Stimulated activated CD8-positive, alpha-beta memory T cell treated with anti-CD3 and anti-CD28 coated beads, Interleukin-7, amount 100 ng/mL, for 24 hours (primary cell): ENCODE measurements at places on chromosomes 11 and 22.

DNA sequence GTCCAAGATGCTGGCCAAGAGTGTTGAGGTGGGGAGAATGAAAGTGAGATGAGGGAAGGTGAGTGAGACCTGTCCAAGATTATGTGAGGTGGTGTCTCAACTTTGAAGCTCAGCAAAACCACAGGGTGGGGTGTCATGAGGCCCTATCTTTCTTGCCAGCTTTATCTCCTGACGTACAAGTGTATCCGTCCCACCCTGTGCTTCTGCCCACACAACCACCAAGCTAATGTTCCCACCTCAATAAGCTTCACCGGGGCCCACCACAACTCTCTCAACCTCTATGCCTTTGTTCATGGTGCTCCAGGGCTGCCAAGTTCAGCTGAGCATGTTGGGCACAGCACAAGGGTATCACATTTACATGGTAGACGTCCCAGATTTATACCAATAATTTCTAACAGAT is 7.1 kb upstream of the TPST2 start:
- DNase-seq, result no peak

- no peak for DNase-seq
Observed at GRCh38 chr11:67179892-67180490, 60.9 kb downstream of the KDM2A start.

GRCh38 chr22:20165913-20166312 is 15.1 kb upstream of the CCDC188 start:
- no peak for DNase-seq

GRCh38 chr11:41435531-41435930 is 23.9 kb downstream of the LRRC4C start:
- no peak for DNase-seq

GRCh38 chr22:42680648-42681047 is 31.5 kb upstream of the CYB5R3 start:
- no peak for DNase-seq

GRCh38 chr11:63866211-63866610 is 27.3 kb downstream of the MARK2 start:
- peak; percentile 45 for DNase-seq

DNA sequence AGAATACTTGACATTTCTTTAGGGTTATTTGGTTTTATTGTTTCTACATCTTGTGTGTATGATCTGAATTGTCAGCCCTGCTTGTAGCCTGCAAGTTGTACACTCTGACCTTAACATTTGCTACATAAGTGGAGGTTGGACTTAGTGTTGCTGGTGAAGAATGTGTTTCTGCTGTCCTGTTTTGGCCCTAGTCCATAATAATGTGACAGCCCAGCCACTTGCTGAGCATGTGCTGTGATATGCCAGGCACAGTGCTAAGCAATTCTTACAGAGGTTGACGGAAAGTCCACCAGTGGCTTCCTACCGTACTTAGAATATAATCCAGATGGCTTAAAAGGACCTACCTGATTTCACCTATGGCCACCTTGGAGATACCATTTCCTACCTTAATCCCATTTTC is 526.6 kb downstream of the NELL1 start:
- DNase-seq, result no peak

DNA sequence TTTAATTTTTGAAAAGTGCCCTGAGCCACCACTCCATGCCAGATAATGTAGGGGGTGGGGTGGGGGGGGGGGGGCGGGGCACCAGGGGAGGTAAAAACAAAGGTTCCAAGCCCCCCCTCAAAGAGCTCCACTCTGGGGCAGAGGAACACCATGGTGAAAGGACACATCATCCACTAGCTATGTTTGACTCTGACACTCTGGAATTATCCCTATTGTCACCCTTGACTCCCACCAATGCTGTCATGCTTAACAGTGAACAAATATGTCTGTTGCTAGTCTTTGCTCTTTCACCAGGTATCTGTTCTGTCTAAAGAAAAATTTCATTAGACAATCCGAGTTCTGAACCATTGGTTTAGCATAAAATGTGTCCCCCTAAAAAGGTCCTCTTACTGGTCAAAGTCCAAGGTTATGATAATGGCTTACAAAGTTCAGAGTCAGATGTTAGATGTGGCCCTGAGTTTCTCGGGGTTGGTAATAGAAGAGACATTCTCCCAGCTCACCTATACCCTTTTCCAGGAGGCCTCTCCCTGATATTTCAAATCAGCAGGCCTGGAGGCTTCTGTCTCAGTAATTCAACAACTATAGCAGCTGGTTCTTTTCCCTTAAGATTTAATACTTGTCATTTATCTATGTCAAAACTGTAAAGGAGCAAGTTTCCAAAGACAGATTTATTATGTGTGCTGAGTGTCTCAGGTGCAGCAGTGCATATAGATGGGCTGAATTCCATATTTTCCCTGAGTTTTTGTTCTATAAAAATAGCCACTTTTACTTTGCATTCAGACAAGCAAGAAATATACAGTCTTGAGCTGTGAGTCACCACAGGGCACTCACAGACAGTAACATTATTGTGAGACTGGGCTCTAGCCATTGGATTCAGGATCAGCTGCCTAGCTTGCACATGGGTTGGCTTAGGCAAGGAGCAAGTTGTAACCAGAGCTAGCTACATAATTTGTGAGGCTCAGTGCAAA is 174.1 kb downstream of the CSNK2A3 start:
- DNase-seq, result no peak

GRCh38 chr11:70353900-70354568 is 44.3 kb upstream of the CTTN start:
- no peak for DNase-seq
